ENCODE measurements at places on chromosomes 2 and 18. TPM values are rescaled to one million over a fixed set of nuclear protein-coding genes. Genes with fewer than 3 reads are reported as not detected.

- DNase-seq = no peak
These were observed 47.7 kb downstream of the DNMT3A start for GRCh38 chr2:25293958-25294562.

DNA sequence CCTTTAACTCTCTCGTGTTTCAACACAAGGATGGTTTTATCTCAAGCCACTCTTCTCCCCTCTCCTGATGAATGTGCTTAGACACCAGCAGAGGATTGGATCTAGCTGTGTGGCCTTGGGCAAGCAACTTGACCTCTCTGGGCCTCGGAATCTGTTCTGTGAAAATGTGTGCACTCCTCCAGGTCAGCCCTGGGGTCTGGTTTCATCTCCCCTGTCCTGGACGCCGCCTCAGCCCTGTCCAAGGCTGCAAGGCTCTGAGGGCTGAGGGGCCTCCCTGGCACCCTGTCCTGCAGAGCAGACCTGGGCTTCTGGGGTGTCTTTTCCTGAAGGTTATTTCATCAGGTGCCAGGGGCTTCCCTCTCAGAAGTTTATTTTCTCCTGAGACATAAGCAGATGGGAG lies 28.5 kb downstream of the CNDP1 start:
- DNase-seq = no peak

DNA sequence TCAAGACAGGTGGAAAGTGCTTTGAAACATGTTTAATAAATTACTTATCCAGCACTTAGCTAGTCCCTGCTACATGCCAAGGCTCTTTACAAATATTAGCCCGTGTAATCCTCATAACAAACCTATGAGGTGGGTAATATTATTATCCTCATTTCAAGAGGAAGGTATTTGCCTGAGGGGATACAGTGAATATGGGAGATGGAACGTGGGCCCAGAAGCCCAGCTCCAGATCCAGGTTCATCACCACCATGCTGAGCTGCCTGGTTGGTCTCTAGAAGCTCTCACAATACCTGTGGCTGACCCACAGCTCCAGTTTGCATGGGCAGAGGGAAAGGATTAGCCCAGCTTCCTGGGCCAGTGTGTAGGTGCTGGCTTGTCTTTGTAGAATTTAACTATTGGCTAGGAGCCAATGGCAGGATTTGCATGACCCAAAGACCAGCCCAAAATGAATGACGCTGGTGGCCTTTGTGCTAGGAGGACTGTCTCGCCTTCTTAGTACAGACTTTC lies 61.6 kb upstream of the ATP8B1 start:
- no peak for DNase-seq

The ELMOD3 gene
- 18.6 TPM for total RNA-seq

DNA sequence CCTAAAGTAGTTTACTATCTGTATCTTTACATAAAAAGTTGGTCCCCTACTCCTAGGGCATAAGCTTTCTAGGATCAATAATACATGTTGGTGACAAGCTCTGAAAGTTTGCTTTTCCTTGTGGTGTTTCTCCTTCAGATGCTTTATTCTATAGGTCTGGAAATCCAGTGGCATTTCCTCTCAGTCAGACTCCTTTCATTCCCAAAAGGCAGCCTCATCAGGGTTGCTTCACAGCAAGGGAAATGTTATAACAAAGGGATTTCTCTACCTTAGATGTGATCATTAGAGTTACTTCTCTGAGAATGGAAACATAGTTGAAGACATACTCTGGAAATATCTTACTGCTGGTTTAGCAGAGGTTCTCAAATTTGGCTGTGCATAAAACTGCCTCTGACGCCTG lies 1072.4 kb upstream of the ZEB2 start:
- DNase-seq = no peak

GRCh38 chr2:26302846-26303245 lies 43.1 kb upstream of the SELENOI start:
- DNase-seq = peak; percentile 23
